ENCODE measurements at places on chromosomes 4 and X.

GRCh38 chrX:74080165-74080564 lies 223.8 kb upstream of the ZCCHC13 start:
- no peak for DNase-seq
- no peak overlapping the region for H3K4me3 ChIP-seq
- peaks cover 2% of the 10 kb centered on the region for H3K4me1 ChIP-seq
- H3K27ac ChIP-seq: no peak overlapping the region
- H3K27me3 ChIP-seq: no peaks in the 10 kb centered on the region
- no peaks in the 10 kb centered on the region for H3K36me3 ChIP-seq

DNA sequence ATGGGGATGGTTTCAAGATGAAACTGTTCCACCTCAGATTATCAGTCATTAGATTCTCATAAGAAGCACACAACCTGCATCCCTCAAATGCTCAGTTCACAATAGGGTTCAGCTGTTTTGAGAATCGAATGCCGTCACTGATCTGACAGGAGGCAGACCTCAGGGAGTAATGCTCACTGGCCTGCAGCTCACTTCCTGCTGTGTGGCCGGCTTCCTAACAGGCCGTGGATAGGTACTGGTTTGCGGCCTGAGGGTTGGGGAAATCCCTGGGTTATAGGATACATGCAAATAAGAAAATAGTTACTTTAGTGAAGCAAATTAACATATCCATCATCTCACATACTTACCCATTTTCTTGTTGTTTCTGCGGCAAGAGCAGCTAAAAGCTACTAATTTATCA lies 160.4 kb downstream of the MAD2L1 start:
- H3K4me3 ChIP-seq: no peak overlapping the region
- no peak for DNase-seq
- no peaks in the 10 kb centered on the region for H3K27me3 ChIP-seq
- no peak overlapping the region for H3K27ac ChIP-seq
- no peaks in the 10 kb centered on the region for H3K4me1 ChIP-seq
- no peaks in the 10 kb centered on the region for H3K36me3 ChIP-seq

- H3K36me3 ChIP-seq: peaks cover 2% of the 10 kb centered on the region
- no peak overlapping the region for H3K27ac ChIP-seq
- H3K4me3 ChIP-seq: no peak overlapping the region
- no peaks in the 10 kb centered on the region for H3K27me3 ChIP-seq
- peaks cover 23% of the 10 kb centered on the region for H3K4me1 ChIP-seq
Observed at GRCh38 chrX:97397371-97397770, 513.7 kb downstream of the RPA4 start.

DNA sequence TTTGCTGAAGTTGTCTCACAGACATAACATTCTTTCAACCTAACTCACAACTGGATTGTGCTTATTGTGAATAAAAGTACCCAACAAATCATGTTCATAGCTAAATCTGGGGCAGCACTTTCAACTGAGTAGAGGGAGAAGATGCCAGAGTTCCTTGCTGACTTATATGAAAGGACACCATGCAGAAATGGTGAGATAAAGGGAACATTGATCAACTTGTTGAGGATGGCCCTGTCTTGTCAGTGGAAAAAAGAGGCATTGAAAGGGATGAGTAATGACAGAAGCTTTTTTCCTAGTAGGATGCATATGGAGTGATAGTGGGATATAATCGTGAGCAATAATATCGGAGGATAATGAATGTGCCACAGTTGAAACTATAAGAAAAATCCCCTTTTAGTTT lies 221.7 kb downstream of the ARHGAP24 start:
- H3K4me3 ChIP-seq: no peak overlapping the region
- H3K27ac ChIP-seq: no peak overlapping the region
- DNase-seq: no peak
- H3K27me3 ChIP-seq: no peaks in the 10 kb centered on the region
- H3K36me3 ChIP-seq: no peaks in the 10 kb centered on the region
- no peaks in the 10 kb centered on the region for H3K4me1 ChIP-seq

DNA sequence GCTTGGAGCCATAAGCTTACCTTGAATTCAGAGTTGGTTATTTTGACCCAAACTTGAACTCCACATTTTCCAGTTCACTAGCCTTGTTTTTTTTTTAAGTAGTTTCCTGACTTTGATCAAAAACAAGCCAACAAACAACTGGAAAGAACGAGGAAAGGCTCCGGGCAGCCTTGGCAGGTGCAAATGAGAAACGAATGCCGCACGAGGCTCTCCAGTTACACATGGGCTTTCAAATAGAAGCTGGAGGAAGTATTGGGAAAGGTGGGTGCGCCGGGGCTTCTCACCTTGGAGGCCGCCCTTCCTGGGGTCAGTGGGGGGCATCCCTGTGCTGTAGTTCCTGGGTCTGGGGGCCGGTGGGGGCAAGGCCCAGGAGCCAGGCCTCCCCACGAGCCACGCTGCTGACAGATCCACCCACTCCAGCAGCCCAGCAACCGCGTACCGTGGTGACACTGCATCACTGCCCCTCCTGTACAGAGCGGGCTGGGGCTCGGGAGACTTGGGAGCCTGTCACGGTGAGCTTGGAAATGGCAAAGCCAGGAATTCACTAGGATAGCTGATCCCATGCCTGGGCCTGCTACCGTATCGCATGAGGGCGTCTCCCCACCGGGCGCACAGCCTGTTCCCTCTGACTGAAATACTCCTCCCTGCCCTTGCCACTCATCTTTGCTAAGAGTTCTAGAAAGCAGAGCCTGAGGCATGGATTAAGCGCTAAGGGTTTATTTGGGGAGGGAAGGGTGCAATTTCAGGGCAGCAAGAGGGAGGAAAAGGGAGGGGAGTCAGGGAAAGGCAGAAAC lies 50.9 kb upstream of the ADRA2C start:
- no peak for DNase-seq
- no peak overlapping the region for H3K4me3 ChIP-seq
- no peak overlapping the region for H3K27ac ChIP-seq
- H3K36me3 ChIP-seq: peaks cover 2% of the 10 kb centered on the region
- no peaks in the 10 kb centered on the region for H3K4me1 ChIP-seq

- H3K4me1 ChIP-seq: peaks cover 11% of the 10 kb centered on the region
- H3K36me3 ChIP-seq: no peaks in the 10 kb centered on the region
- no peak for DNase-seq
- H3K4me3 ChIP-seq: peak overlapping the region; percentile 61
- H3K27me3 ChIP-seq: peaks cover 8% of the 10 kb centered on the region
Observed at GRCh38 chr4:26459054-26459755, 31.1 kb downstream of the CCKAR start.

DNA sequence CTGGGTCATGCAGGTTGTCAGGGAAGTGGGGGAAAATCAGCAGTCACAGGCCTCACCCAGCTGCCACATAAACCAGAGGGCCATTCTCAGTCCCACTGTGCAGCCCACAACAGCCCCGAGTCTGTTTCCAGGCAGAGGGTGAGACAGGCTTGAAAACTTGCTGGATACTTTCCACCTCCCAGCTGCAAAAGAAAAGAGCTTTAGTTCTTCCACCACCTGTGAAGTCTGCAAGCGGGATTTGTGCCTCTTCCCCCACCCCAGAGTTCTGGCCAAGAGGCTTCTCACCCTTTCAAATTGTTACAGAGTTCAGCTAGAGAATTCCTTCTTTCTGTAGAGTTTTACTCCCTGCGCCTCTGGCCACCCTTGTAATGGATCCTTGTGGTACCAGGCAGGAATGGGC lies 115.5 kb upstream of the ZDHHC15 start:
- no peak for DNase-seq
- H3K27me3 ChIP-seq: no peaks in the 10 kb centered on the region
- H3K4me3 ChIP-seq: no peak overlapping the region
- no peak overlapping the region for H3K27ac ChIP-seq

DNA sequence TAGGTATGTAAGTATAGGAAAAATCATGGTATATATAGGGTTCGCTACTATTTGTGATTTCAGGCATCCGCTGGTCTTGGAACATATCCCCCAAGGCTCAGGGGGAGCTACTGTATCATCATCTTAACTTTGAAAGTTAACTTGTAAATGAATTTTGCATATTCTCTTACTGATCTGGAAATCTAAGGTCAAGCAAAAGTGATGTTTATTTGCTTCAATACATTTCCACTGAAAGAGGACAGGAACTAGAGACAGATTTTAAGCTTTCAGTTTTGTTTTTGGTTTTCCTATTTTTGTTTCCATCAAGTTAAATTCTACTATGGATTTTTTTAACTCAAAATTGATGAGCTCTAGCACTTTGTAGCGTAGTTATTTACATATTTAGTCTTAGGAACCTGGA lies 56.2 kb downstream of the NAF1 start:
- H3K4me3 ChIP-seq: no peak overlapping the region
- no peaks in the 10 kb centered on the region for H3K36me3 ChIP-seq
- H3K4me1 ChIP-seq: peaks cover 7% of the 10 kb centered on the region
- H3K27ac ChIP-seq: peak overlapping the region; percentile 63

DNA sequence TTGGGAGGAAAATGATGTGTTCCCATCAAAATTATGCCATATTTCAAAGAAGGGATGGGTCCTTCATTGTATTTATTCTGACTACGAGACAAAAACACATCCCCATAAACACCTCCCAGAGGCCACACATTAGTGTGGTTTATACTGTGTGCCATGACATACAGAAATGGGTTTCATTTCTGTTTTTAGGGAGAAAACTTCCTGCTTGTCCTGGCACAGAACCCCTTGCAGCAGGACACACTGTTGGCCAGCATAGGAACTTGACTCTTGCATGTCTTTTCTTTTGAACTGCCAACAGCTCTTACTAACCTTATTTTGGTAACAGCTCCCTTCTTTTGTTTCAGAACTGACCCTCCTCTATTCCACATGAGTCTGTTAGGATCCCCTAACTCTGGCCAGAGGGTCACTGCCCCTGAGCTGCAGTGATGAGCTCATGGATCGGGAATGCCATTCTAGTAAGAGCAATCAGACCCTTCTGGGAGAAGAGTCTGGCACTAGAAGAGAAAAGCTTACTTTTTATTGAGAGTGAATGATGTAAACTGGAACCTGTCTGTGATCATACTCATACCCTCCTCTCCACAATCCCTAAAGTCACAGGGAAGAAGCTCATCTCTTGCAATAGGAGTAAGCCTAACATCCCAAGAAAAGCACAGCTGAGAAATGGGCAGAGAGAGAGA lies 86.4 kb downstream of the SMIM20 start:
- no peak overlapping the region for H3K4me3 ChIP-seq
- no peaks in the 10 kb centered on the region for H3K36me3 ChIP-seq
- no peak for DNase-seq
- H3K27ac ChIP-seq: no peak overlapping the region
- H3K4me1 ChIP-seq: no peaks in the 10 kb centered on the region

- H3K4me3 ChIP-seq: no peak overlapping the region
- no peak for DNase-seq
- peaks cover 12% of the 10 kb centered on the region for H3K4me1 ChIP-seq
Observed at GRCh38 chr4:98935633-98936032, 6.7 kb upstream of the EIF4E start.

DNA sequence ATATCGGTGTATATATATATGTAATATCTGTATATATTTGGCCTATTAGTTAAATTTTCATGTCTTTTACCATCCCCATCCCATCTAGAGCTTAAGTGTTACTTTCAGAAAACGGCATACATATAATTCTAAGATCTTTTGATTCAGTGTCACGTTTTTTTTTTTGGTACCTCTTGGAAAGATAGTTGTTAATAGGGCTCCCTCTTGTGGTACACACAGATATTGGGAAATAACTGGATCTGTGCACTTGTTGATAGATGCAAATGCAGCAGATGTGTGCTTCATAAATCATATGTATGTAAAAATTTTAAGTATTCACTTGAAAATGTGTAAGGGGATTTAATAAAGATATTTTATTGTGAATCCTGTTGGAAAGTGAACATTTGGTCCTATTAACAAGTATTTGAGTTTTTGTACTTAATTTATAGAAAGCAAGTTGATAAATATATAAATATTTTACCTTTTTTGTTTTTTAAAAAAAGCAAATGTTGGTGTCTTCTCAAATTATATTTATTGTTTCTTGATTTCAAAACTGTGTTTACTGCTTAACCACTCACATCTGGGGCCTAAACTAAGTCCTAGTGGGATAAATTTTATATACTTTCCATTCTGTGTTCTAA lies 74.7 kb downstream of the PAQR3 start:
- H3K4me3 ChIP-seq: no peak overlapping the region
- H3K4me1 ChIP-seq: peaks cover 4% of the 10 kb centered on the region
- no peak overlapping the region for H3K27ac ChIP-seq
- no peaks in the 10 kb centered on the region for H3K27me3 ChIP-seq

- no peaks in the 10 kb centered on the region for H3K27me3 ChIP-seq
- H3K27ac ChIP-seq: peak overlapping the region; percentile 85
- H3K4me1 ChIP-seq: no peaks in the 10 kb centered on the region
- no peaks in the 10 kb centered on the region for H3K36me3 ChIP-seq
- DNase-seq: no peak
Observed at GRCh38 chrX:48751343-48751742, 10.2 kb upstream of the GLOD5 start.

- no peak overlapping the region for H3K4me3 ChIP-seq
- H3K27me3 ChIP-seq: no peaks in the 10 kb centered on the region
- H3K36me3 ChIP-seq: no peaks in the 10 kb centered on the region
- no peak overlapping the region for H3K27ac ChIP-seq
- no peak for DNase-seq
- H3K4me1 ChIP-seq: no peaks in the 10 kb centered on the region
Observed at GRCh38 chr4:33104273-33104672, 2384.1 kb downstream of the PCDH7 start.

GRCh38 chr4:174654634-174655033 lies 132.3 kb upstream of the HPGD start:
- H3K36me3 ChIP-seq: no peaks in the 10 kb centered on the region
- DNase-seq: no peak
- H3K27ac ChIP-seq: no peak overlapping the region
- no peaks in the 10 kb centered on the region for H3K27me3 ChIP-seq

GRCh38 chr4:15457406-15458201 lies 12.1 kb upstream of the CC2D2A start:
- peak overlapping the region; percentile 33 for H3K4me3 ChIP-seq
- no peak for DNase-seq
- H3K27ac ChIP-seq: no peak overlapping the region
- peaks cover 7% of the 10 kb centered on the region for H3K27me3 ChIP-seq
- no peaks in the 10 kb centered on the region for H3K36me3 ChIP-seq

DNA sequence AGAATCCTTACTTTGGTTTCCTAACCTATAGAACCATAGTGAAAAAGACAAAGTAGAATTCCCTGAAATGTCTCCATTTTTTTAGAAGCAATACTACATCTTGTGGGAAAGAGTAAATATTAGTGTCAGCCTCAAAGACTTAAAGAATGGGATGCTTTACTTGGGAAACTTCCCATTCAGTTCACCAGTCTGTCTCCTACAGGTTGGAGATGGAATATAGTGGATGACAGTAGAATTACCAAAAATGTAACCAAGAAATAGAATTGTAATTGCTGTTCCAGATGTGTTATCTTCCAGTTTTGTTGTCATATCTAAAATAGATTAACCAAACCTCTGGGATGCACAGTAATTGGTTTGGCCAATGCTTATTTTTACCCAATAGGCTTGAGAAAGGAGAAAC lies 338.6 kb upstream of the GRID2 start:
- no peaks in the 10 kb centered on the region for H3K36me3 ChIP-seq
- no peak for DNase-seq
- H3K4me1 ChIP-seq: no peaks in the 10 kb centered on the region
- H3K27ac ChIP-seq: no peak overlapping the region

DNA sequence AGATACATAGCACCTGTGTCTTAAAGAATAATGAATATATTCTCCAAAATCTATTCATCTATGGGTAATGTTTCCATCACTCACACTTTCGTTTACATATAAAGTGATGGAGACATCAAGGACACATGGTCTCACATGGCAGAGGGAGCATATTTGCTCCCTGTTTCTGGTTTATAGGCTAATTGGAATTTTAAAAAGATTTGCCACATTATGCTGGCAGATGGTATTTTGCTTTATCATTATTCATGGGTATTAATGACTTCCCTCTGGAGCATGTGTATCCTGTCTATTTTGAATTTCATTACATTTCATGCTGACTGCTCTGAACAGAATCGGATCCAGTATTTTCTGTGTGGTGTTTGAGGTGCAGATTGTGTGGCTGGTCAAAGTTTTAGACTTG lies 79.0 kb downstream of the PDGFRA start:
- no peak for DNase-seq
- H3K27me3 ChIP-seq: peaks cover 17% of the 10 kb centered on the region
- no peak overlapping the region for H3K4me3 ChIP-seq
